ENCODE measurements at places on chromosomes 12 and 14.

DNA sequence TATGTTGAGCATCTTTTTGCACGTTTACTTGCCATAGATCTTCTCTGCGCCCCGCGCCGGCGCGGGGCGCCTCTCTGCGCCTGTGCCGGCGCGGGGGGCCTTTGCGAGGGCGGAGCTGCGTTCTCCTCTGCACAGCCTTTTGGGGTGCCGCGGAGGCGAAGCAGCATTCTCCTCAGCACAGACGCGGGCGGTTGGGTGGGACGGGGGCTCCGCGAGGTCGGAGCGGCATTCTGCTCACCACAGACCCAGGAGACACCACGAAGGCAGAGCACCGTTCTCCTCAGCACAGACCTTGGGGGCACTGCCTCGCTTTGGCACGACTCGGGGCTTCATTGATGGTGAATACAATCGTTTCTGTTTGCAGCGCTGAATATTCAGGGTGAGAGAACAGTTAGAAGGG is 28.5 kb upstream of the ANHX start:
- DNase-seq: no peak

DNA sequence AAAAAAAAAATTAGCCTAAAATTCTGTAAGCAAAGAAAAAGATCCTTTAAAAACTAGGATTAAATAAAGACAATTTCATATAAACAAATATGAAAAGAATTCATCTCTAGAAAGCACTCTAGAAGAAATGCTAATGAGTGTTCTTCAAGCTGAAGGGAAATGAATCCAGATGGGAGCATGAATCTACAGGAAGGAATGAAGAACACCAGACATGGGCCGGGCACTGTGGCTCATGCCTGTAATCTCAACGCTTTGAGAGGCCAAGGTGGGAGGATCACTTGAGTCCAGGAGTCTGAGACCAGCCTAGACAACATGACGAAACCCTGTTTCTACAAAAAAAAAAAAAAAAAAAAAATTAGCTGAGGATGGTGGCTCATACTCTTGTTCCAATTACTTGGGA is 297.2 kb downstream of the FBXL14 start:
- DNase-seq: no peak

DNA sequence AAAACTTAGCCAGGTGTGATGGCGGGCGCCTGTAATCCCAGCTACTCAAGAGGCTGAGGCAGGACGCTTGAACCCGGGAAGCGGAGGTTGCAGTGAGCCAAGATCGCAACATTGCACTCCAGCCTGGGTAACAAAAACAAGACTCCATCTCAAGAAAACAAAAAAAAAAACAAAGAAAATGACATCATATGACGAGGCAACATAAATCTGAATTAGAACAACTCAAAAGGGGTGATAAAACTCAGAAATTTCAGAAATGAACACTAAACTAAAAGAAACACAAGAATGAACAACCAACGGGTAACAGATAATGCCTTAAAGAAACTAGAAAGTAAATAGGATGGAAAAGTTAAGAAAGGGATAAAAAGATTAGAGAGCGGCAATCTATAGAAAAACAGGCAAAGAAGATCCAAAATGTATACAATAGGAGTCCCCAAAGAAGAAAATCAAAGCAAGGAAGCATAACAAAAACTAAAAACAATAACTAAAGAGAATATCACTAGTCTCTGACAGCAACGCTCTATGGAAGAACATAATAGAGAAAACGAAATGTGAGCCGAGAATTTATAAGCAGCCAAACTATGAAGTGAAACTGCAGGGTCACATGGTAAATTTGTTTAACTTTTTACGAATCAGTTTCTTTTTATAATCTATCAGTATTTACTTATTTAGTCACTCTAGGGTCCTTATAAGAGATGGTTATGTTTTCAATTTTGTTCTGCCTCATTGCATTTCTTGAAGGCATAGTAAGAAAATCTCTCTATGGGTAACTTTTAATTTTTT is 45.7 kb downstream of the SPPL3 start:
- DNase-seq: no peak

DNA sequence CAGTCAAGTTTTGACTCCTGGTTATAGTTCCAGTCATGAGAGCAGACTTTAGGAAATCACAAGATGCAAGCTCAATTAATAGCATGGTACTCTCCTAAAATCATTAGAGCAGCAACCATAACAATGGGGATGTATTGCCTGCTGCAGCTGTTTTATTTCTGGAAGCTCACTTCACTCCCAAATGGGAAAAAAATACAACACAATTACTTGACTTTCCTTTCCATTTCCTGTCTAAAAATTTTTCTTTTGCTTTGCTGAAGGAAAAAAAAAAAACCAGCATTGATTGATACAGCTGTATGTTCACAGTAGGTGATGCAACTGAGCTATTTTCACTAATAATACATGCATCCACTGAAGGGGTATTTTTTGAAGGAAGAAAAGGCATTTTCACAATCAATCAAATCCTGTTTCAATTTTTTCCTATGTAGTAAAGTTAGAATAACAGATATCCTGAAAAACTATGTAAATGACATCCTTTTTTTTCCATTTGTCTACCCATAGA is 143.9 kb upstream of the NOVA1 start:
- no peak for DNase-seq

GRCh38 chr14:100582496-100583165 is 4.6 kb downstream of the BEGAIN start:
- no peak for DNase-seq
